ENCODE measurements at places on chromosomes 5 and 9.

GRCh38 chr5:133938039-133938821 is 30.2 kb downstream of the C5orf15 start:
- no peak for DNase-seq

DNA sequence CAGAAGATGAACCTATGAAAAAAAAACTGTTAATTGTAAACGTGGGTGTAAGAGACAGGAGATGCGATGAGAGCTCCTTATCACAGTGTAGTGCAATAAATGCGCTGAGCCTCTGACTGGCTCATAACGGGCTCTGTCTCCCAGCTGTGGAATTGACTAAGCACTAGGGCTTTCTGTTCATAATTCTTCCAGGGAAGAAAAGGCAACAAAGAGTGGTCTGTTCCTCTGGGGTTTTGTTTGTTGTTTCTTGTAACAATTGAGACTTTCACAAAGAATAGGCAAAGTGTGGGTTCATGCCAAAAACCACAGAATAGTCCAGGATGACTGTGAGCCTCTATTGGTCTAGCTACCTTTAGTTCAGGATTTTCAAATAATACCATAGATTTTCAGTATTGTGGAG is 39.4 kb downstream of the UBE2QL1 start:
- no peak for DNase-seq

DNA sequence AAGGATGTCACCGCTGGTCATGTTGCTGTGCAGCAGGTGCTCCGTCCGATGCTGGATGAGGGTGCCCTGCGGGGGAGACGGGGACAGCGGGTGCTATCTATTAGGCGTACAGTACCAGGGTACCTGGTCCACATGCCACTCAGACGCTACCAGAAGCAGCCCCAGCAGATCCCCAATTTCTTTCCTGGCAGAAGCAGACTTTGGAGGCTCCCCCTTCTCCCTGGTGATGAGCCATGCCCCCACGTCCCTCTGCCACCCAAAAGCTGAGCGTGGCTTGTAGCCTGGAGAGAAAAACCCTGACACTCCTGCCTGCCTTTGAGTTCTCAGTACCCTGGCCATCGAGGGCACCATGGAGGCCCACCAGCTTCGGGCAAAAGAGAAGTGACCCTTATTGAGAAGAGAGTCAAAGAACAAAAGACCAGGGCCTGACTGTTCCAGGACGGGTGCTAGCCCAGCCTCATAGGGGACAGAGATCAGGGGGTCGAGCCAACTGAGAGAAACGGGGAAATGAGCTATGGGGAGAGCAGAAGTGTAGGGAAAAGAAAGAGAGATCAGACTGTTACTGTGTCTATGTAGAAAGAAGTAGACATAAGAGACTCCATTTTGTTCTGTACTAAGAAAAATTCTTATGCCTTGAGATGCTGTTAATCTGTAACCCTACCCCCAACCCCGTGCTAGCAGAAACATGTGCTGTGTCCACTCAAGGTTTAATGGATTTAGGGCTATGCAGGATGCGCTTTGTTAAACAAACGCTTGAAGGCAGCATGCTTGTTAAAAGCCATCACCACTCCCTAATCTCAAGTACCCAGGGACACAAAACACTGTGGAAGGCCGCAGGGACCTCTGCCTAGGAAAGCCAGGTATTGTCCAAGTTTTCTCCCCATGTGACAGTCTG is 62.0 kb upstream of the ZNF354B start:
- no peak for DNase-seq

GRCh38 chr9:7095058-7095457 is 337.3 kb downstream of the KDM4C start:
- DNase-seq, result no peak

DNA sequence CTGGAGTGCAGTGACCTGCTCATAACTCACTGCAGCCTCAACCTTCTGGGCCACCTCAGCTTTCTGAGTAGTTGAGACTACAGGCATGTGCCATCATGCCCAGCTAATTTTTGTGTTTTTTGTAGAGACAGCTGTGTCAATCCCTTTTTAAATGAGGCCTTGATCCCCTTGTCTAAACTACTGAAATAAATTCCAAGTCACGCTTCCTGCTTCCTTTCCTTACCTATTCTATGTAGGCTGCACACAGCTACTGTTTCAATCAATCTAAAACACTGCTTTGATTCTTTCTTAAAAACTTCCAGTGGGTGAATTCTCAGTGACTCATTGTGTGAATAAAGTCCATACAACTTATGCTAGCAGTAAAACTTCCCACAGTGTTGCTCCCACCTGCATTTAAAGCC is 2.9 kb upstream of the C7 start:
- DNase-seq, result no peak

GRCh38 chr9:76901801-76902200 is 4.1 kb downstream of the PRUNE2 start:
- no peak for DNase-seq

DNA sequence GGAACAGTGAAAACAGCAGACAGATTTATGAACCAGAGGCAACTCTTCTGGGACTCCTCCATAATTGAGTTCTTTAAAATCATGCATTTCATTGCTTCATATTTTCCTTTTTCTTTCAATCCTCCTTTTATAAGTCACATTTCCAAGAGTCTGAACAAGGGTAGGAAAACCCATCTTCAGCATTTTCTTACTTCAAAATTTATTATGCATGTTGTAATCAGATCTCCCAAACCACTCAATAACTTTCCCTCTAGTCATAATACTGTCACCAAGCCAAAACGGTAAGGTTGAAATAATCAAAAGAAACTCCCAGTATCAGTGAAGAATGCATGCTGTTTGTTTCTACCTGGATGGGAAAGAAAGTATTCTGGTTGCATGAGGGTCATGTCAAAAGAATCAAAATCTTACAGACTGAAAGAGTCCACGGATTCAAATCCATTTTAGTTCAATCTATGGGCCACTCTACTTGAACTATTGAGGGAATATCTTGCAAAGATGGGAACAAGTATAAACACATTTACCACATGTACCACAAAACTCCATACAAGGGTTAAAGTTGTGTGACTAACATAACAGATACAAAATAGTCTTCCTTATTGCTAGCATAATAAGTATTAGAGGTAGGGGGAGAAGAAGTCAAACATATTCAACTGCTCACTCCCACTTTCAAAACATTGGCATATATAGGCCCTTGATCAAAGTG is 797.3 kb downstream of the MAT2B start:
- no peak for DNase-seq

Data from NCI-H524 treated with DMSO at 0.1 percent for 48 hours (cell line).